ENCODE measurements at places on chromosomes 11 and 22.

GRCh38 chr11:32584921-32585320 lies 1.3 kb downstream of the EIF3M start:
- DNase-seq: no peak

- no peak for DNase-seq
These were observed 84.3 kb downstream of the MSANTD4 start for GRCh38 chr11:105937738-105938137.

DNA sequence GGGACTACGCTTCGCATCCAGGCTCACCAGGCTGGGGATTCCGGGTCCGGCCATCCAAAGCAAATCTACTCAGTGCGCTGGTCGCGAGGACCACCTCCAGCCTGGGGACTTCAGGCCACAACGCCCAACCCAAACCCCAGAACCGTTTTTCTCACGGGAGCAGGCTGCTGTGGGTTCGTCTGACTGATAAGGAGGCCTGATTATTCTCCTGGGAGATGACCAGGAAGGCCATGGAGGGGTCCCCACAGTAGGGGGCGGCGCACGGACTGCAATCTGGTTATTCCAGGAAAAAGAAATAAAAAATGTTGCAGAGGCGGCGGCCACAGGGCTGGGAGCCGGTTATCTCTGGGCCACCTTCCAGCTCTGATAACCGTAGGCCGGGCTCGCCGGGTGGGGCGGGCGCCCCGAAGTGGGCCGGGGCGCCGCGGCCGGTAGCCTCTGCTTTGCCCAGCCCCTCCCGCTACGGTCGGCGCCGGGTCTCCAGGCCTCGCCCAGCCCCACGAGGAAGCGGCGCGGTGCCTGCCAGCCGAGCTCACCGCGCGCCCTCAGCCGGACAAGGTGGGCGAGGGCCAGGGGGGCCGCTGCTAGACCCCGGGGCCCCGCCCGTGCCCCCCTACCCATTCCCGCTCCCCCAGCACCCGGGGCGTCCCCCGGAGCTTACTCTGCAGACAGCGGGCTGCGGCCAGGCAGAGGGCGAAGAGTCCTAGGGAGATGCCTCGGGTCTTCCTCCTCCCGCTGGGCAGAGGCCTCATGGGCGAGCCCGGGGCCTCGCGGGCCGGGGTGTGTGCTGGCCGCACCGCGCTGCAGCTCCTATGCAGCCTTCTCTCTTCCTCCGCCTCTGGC lies 446 bp downstream of the VSTM5 start:
- DNase-seq: no peak

- DNase-seq: no peak
These were observed 772 bp downstream of the SLC25A45 start for GRCh38 chr11:65381716-65382032.

DNA sequence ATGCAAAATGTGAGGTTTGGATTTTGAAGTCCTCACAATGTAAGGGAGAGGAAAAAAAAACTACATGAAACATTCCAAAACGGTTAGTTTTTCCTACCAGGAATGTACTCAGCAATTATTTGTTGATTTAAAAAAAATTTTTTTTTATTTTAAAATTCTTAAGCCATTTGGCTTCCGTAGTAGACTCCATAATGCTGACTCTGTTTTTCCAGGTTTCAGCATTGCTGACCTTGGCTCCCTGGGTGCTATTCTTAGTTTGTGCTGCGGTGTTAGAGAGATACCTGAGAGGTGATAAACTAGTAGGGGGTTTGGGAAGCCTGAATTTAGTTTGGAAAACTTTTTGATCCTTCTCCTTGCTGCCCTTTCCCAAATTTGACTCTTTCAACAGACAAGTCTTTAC lies 10.6 kb downstream of the STT3A start:
- DNase-seq: no peak

GRCh38 chr11:35980686-35981390 lies 37.0 kb downstream of the LDLRAD3 start:
- DNase-seq: no peak

DNA sequence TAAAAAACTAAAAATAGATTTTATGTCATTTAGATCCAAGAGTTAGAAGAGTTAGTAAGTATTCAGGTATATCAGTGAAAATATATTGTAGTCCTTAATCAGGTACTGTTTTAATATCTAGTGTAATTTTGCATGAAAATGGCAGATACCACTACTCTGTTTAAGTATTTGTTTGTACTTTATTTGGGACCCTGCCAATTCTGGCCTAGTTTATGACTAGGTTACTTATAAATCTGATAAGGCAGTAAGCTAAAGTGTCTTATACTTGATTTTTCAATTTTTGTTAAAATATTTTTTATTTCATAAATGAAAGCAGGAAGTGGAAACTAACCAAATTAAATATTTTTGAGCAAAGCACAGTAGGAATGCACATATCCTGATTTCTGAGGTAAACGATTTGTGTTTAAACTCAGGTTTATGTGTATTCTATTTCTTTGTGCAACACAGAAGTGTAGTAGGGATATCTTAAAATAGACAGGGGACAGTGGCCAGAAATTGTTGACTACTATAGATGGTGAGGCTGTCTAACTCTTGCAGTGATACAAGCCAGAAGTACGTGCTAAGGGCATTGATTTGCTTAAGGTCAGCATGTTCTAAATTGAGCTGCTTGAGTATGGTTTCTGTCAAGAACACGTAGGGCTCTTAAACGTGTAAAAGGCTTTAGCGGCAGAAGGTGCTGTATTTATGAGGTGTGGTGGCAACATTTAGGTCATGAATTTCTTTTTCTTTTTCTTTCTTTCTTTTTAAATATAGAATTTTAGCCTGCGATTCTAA lies 34.0 kb downstream of the HIPK3 start:
- DNase-seq: no peak

- no peak for DNase-seq
These were observed 6.9 kb downstream of the AQP11 start for GRCh38 chr11:77596626-77597025.

DNA sequence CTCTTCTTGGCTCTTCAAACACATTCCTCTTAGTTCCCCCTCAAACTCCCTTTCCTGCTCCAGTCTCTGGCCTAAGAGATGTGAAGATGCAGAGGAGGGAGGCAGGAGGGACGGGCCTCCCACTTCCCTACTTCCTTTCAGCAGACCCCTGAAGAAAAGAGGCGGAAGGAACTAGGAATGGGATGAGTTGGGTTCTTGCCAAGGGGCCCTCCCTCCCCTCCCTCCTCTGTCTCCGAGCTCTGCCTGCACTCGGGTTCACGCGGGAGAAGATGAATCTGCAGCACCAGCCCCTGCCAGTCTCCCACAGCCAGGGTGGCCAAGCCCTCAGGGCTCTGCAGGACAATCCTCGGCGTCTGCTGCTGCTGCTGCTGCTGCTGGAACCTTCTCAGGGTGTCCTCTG lies 24.3 kb upstream of the PKNOX2 start:
- no peak for DNase-seq

DNA sequence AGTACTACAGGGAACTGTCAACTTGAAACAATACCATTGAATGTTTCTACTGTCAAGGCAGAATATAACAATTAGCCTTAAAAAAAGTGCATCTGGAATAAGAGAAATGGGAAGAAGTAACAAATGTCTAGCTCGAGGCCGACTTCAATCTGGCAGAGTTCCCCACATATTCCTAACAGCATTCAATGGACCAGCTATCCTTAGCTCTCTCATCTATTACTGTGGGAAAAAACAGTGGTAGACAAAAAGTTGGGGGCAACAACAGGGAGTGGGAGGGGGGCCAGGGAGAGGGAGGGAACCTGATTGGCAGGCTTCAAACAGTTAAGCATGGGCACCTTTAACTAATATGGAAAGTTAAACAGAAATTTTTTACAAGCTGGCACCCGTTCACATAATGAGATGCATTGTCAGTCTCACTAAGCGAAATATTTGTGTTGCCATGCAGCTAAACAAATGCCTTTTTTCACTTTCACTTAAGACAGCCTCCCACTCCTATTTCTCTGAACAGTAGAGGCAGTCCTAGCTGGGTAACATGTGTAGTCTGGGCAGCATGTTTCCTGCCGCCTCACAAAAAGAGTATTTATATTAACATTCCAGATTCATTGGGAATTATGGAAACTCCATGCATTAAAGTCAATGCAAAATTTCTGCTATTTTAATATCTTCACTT lies 62.2 kb upstream of the SOX6 start:
- no peak for DNase-seq

- no peak for DNase-seq
These were observed 1.1 kb downstream of the CD151 start for GRCh38 chr11:833849-834311.

DNA sequence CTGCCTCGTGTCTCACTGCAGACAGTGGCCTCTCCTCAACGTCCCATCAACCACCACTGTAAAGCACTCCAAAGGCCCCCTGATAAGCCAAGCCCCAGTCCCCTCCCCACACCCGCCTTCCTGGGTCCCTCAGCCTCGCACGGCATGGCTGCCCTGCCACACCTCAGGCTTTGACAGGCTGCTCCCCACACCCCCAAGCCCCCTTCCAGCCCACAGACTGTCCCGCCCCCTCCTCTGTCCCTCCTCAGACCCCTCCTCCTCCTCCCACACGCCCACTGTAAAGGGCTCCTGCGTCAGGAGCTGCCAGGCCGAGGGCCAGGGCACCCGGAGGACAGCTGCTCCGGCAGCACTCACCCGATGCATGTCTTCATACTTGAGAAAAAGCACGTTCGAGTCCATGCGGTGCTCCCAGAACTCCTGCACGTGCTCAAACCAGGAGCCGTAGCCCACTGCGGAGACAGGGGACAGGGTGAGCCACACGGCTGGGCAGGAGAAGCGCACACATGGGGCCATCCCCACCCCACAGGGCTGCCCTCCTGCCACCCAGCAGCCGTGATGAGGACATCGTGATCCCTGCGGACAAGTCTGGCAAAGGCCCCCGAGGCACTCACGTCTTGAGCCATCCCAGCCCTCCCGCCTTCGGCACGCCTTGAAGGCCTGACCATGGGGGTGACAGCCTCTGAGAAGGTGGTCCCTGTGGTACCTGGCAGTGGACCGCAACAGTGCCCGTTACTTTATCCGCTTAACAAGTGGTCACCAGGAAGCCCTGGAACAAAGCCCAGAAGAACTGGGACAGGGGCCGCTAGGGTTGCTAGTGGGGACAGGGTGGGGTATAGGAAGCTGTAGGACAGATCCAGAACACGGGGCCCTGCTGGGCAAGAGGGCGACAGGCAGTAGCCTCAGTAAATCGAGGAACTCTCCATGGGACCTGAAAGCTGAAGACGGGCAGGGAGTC lies 21.5 kb upstream of the EFCAB6 start:
- no peak for DNase-seq

DNA sequence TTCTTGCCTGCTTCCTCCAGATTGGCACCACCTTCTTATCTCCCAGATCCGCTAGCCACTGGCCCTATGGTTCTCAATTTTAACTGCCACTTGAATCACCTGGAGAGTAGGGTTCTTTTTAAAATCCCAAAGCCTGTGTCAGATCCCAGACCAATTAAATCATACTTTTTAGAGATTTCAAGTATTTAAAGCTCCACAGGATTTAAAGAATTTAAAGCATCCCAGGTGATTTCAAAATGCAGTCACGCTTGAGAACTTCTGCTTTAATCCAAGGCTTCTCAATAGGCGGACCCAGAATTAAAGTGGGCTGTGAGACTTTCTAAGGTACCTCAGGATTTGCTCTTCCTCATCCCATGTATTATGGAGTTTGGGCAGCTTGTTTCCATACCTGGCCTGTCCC lies 400.0 kb downstream of the SOX6 start:
- no peak for DNase-seq

GRCh38 chr22:21904250-21904789 lies 36.9 kb upstream of the MAPK1 start:
- no peak for DNase-seq

DNA sequence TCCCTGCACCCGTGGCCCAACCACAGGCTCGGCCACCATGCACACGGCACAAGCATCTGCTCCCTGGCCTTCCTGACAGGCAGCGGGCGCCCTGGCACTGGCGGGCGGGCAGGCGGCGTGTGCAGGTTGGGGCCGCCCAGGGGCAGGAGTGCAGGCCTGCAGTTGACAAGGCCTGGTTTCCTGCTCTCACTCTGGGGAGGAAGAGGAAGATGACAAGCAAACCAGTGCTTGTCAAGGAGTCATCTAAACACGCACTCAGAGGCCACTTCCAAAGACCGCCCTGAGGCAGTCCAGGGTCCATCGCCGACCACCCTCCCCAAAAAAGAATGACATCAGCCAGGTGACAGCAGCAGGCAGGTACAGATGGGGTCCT lies 65.3 kb upstream of the LINC01488 start:
- no peak for DNase-seq

DNA sequence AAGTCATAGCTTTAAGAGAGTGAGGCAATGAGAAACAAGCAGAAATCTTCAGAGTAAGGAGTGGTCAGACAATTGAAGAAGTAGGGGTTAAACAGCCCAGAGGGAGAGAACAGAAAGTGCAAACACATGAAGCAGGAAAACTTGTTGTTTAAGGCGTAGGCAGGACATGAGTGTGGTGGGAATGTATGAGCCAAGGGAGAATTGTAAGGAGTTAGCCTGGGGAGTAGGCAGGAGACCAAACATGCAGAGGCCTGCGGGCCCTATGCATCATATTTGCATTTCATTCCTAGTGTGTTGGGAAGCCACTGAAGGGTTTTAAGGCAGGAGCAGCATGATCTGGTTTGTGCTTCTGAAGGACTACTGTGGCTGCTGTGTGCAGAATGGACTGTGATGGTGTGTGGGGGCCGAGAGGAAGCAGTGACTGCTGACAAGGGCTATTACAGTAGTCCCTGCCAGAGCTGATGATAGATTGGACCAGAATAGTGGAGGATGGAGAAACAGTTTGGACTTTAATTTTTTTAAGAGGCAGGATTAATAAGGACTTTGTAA lies 179.9 kb upstream of the C11orf87 start:
- no peak for DNase-seq

DNA sequence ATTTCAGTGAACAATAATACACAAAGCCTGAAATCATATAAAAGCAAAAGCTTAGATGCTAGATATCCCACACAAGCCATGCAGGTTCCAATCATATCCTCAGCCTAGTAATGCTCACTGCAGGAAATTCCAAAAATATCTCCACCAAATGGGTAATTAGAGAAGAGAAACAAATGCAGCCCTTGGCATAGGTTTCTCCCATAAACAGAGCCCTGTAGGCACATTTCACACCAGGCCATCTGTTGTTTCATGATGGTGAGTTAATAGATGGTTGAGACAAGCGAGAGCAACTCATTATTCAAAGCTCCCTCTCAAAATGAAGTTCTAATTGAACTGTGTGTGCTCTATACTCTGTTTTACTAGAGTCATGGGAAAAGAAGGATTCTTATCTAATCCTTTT lies 154.6 kb upstream of the TRPC6 start:
- DNase-seq: no peak

- no peak for DNase-seq
These were observed 70.2 kb upstream of the LMO1 start for GRCh38 chr11:8333811-8334401.

- DNase-seq: no peak
These were observed 13.5 kb downstream of the RHBDD3 start for GRCh38 chr22:29254286-29254660.

- no peak for DNase-seq
These were observed 5.9 kb downstream of the TP53AIP1 start for GRCh38 chr11:128936606-128937251.

DNA sequence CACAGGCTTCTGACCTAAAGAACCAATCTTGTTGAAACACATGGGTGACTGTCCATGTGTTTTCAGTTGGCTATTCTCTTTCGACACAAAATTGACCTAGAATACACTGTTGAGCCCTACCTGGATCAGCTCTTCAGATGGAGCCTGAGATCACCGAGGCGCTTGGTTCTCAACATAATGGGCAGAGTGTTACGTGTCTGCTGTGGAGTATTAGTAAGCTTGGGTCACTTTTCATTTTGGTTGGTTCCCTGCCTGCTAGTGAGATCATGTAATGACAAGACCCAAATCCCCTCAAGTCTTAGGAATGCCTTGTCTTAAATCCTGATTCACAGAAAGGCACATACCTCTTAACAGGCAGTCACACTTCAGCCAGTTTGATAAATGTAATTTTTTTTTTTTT lies 8.7 kb downstream of the MED19 start:
- DNase-seq: no peak
